ENCODE measurements at places on chromosomes 5 and 9.

- no peak for DNase-seq
These were observed 20.7 kb downstream of the TCF7 start for GRCh38 chr5:134135091-134135655.

- DNase-seq, result no peak
These were observed 247.5 kb upstream of the TUT7 start for GRCh38 chr9:86601697-86602096.

DNA sequence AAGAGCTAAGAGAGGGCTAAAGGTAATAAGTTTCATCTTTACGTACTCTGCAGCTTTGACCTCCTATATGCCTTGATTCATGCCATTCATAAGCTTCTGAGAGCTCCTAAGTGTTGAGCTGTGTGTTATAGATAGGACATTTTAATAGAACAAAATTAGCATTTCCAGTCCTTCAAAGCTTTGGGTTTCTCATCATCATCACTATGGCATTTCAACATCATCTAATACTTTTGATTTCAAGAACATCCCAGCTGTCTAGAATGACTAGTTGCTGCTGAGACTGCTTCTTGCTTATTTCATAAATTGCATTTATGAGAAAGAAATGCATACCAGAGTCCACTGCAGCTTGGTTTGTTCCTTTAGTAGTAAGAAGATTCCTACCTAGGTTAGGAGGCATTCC lies 201.7 kb downstream of the SGCD start:
- no peak for DNase-seq

DNA sequence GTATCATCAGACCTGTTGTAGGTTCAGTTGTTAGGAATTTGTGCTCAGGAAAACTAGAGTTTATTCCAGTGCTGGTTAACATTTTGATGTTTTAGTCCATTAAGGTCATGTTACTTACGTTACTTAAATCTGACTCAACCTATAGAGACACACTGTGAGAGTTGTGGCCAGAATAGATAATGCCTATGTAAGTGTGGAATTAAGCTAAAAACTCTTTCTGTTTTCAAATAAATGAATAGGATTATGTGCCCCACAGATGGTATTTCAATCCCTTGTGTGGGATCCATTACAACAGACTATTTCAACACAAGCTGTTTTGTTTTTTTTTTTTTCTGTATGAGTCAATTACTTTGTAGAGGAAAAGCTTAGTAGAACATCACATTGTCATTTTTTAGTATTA lies 68.1 kb downstream of the MEGF10 start:
- DNase-seq, result no peak

GRCh38 chr9:123555646-123556045 lies 199.6 kb downstream of the CRB2 start:
- DNase-seq, result no peak

DNA sequence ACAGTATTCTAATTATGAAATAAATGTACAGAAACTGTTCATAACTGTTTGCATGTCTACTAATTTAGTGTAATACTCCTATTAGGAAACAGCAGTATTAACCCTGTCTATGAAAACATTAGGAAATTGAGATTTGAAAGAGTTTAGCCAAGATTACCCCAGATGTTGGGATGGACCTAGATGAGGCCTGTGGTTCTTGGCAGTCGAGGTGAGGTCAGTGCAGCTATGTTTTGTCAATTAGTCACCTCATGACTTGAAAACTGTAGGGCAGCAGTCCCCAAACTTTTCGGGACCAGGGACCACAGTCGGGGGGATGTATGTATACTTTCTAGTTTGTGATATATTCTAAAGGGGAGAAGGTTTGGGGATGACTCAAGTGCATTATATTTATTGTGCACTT lies 4.7 kb downstream of the LNPEP start:
- no peak for DNase-seq

DNA sequence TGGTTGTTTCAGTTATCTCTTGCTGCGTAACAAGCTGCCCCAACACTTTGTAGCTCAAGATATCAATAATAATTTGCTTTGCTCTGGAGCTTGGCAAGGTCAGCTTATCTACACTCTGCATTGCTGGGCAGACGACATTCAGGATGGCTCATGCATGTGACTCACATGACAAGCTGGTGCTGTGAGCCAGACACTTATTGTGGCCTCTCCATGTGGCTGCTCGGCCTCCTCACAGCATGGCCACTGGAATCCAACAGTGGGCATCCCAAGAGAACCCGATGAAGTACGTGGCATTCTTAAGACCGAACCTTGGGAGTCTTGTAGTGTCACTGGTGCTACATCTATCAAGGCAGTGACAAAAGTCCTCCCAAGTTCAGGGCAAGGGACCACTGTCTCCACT lies 94.2 kb upstream of the MVB12B start:
- no peak for DNase-seq

- DNase-seq, result no peak
These were observed 4.5 kb downstream of the IRX4 start for GRCh38 chr5:1878050-1878849.

DNA sequence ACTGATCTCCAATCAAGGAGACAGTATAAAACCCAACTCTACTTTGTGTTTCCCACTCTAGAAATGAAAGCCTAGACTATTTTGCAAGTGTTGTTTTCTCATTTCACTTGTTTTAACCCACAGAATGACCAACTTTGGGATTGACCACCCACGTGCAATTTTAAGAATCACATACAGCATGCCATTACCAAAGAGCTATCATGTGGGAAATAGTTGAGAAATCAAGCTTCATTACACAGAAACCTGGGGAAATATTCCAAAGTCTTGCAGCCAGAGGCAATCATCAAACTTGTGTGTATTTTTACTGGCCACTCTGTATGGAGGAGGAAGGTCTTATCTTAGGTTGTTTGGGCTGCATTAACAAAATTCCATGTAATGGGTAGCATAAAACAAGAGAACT lies 451.4 kb upstream of the DAB2 start:
- DNase-seq, result no peak

- no peak for DNase-seq
These were observed 172.6 kb upstream of the S1PR3 start for GRCh38 chr9:88818495-88819201.

GRCh38 chr9:114619191-114619761 lies 8.2 kb downstream of the TMEM268 start:
- DNase-seq, result peak; percentile 10

DNA sequence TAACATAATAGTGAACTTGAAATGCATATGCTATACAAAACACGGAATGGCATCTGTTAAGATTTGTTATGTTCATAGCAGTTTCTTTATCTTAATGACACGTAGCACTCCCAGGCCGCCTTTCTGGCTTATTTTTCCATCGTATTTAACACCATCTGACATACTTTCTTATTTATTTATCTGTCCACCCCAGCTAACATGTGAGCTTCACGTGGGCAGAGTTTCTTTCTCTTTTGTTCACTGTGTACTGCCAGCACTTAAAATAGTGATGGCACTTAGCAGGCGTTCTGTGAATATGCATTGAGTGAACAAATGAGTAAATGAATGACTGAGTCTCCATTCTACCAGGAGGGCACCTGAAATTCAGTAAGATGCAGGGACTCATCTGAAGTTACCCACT lies 29.4 kb upstream of the SYNPO start:
- no peak for DNase-seq

GRCh38 chr5:76583163-76584047 lies 39.8 kb downstream of the F2RL2 start:
- no peak for DNase-seq

- DNase-seq, result no peak
These were observed 34.9 kb upstream of the TEK start for GRCh38 chr9:27073841-27074728.

DNA sequence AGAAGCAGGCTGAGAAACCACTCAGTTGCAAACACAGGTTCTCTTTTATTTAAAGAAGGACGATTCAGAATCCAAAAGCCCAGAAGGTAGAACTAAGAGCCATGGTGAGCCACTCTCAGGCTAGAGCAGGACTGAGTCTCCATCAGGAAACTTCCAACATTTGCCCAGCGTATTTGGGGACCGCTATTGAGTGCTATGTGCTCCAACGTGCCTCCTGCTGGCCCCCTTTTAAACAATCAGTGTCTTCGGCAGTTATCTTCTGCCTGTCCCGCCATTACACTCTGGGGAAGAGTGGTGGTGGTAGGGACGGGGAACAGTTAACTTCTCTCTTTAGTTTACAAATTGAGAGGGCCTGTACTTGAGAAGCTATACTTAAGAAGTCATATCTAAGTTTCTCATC lies 78.1 kb downstream of the DENND1A start:
- DNase-seq, result no peak

DNA sequence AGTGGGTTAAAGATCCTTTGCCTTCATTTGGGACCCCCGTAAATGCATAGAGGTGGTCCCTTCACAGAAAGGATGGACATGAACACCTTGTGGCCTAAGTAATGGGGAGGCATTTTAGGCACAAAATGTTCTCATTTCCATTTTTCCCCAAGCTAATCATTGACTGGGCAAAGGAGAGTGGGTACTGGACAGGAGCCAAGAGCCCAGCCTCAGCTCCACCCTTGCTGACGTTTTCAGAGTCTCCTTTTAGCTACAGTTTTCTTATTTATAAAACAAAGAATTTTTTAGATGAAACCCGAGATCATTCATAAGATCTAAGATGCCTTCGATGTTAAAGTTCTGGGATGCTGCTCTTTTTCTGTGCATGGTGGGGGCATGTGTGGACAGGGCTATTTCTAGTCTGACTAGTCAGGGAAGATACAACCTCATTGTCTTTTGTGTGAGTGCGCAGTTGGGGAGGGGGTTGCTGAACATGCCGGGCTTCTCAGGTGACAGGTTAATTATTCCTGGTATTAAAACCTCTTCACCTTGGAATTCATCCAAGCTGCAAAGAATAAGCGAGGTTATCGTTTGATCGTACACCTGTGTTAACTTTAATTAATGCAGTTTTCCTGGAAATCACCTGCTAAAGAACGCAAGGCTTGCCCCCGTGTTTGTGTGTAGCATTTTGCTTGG lies 48.4 kb downstream of the ADAMTS16 start:
- no peak for DNase-seq

DNA sequence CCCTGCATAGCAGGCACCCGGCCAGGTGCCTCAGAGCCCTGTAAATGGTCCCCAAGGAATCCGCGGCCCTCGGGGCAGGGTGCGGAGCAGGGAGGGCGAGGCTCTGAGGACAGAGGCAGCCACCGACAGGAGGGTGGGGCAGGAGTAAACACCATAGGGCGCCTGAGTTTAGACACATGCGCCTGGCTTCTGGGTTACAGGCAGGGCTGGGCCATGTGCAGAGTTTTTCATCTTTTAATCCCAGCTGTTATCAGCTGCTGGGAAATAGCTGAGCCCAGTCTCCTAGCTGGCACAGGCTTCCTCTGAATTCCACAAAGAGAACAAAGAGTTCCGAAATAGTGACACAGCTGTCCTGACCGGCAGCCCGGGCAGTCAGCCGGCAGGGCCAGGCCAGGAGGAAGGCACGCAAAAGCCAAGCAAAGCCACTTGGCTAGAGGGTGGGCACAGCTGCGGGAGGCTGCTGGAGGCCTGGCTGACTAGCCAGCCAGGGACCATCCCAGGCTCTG lies 98.9 kb upstream of the PHYKPL start:
- DNase-seq, result peak; percentile 89

- peak; percentile 82 for DNase-seq
These were observed 17.9 kb upstream of the POC5 start for GRCh38 chr5:75734913-75735789.

DNA sequence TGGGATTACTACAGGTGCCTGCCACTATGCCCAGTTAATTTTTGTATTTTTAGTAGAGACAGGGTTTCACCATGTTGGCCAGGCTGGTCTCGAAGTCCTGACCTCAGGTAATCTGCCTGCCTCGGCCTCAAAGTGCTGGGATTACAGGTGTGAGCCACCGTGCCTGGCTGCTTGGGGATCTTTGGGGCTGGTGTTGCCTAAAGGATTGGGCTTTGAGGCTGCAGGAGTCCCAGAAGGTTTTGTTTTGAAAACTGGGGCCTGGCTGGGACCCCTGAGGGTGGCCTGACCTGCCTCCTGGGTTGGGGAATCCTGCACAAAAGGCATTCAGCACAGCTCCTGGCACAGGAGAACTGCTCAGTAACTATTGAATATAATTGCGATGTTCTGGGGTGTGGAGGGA lies 25.1 kb upstream of the SHB start:
- no peak for DNase-seq

DNA sequence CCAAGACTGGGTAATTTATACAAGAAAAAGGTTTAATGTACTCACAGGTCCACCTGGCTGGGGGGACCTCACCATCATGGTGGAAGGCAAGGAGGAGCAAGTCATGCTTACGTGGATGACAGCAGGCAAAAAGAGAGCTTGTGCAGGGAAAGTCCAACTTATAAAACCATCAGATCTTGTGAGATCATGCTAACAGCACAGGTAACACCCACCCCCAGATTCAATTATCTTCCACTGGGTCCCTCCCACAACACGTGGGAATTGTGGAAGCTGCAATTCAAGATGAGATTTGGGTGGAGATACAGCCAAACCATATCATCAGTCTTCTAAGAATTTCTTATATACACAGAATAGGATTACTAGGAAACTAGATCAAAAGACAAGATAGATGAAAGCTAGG lies 555.6 kb downstream of the PRR16 start:
- DNase-seq, result no peak

- DNase-seq, result no peak
These were observed 1.6 kb downstream of the GRK6 start for GRCh38 chr5:177427919-177428573.

- no peak for DNase-seq
These were observed 130.9 kb downstream of the ERCC6L2 start for GRCh38 chr9:96006296-96006879.

GRCh38 chr9:27703216-27703980 lies 130.1 kb upstream of the C9orf72 start:
- DNase-seq, result no peak

DNA sequence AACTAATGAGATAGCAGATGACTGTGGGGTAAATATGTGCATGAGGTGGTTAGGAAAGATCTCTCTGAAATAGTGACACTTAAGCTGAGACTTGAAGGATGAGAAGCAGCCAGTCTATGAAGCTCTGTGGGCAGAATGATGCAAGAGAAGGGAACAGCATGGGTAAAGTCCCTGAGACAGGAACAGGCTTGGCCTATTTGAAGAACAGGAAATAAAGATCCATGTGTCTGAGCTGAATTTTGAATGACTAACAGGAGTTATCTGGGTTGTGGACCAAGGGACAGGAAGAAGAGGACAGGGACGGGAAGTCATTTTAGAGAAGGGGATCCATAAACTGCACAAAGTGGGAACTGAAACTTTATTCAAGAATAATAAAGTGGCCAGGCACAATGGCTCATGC lies 25.6 kb upstream of the HMGCS1 start:
- no peak for DNase-seq

DNA sequence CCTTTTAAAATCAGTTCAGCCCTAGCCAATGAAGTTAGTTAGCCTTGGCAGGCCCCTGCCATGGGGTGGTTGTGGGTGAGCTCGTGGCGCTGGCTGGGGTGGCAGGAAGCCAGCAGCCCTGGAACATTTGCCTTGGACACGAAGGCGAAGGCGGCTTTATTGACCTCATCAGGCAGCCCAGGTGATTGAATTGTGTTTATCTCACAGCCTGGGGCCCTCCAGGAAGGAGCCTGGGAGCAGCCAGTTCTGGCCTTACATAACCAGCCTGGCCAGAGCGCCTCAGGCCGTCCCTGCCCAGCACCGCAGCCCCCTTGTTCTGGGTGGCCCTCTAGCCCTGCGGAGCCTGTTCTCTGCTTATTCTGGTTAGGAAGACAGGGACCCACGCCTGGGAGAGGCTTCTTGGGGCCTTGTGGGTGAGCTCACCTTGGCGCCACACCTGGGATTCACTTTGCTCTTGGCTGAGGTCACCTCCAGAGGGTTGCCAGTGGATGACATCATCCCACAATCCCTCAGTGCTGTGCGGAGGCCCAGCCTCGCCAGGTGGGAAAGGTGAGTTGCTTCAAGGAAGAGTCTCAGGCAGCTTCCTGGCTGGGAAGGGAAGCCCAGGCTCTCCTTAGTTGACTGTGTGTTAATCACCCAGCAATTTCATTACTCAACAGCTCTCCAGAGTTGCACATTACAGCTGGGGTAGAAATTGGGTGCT lies 54.4 kb upstream of the RPL26L1 start:
- peak; percentile 44 for DNase-seq
